ENCODE measurements at places on chromosomes 1 and 21.

DNA sequence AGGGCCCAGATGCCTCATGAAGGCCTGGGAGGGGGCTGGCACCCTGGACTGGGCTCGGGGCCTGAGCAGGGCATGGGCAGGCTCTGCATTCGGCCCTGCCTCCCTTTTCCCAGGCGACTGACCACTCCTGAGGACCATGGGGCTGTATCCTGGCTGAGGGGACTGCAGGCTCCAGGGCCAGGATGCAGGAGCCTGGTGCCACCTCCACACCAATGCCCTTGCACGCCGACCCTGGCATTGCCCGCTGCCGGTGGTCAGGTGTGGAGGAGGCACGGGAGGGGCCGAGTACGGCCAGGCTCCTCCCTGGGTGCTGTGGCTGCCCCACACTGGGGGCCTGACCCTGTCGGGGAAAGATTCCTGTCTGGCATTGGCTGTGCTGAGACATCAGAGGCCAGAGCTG lies 128.9 kb downstream of the SIK1 start:
- no peak for DNase-seq

GRCh38 chr1:111474106-111474505 lies 322 bp downstream of the C1orf162 start:
- no peak for DNase-seq

DNA sequence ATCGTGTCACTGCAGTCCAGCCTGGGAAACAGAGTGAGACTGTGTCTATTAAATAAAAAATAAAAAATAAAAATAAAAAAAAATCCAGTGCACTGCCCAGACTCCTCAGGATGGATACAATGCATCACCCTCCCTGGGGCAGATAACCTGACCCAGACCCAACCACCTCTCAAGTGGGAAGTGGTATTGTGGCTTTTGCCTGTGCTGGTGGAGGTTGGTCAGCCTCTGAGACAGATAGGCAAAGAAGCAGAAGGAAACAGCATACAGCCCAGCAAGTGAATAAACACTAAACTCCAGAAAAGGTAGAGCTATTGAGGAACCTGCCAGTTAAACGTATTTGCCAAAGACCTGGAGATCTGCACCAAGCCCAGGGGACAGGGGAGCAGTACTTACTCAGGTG lies 22.0 kb downstream of the HHIPL2 start:
- no peak for DNase-seq

DNA sequence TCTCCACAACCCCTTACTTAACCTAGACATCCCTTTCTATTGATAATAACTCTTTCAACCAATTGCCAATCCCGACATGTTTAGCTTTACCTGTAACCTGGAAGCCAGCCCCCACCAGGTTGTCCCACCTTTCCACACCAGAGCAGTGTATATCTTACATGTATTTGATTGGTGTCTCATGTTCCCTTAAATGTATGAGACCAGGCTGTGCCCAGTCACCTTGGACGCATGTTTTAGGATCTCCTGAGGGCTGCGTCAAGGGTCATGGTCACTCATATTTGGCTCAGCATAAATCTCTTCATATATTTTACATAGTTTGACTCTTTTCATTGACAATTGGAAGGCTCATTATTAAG lies 5.3 kb upstream of the SLC19A1 start:
- no peak for DNase-seq

- no peak for DNase-seq
Measured at GRCh38 chr1:99570486-99571089, 75.3 kb upstream of the PALMD start.

DNA sequence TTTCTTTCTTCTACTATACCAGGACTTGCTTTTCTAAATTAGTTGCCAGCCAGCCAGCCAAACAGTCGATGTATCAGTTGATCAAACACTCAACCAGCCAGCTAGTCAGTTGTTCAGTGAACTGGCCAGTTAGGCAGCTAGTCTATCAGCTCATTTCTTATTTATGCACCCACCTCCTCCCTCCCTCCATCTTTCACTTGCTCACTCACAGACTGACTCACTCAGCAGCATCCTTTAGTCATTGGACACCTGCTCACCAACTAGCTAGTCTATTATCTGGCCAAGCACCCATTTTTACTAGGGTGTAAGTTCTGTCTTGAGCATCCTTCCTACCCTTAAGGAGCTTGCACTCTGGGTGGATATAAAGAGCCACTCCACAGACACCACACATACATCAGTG lies 5.9 kb upstream of the SPRR4 start:
- DNase-seq, result no peak

DNA sequence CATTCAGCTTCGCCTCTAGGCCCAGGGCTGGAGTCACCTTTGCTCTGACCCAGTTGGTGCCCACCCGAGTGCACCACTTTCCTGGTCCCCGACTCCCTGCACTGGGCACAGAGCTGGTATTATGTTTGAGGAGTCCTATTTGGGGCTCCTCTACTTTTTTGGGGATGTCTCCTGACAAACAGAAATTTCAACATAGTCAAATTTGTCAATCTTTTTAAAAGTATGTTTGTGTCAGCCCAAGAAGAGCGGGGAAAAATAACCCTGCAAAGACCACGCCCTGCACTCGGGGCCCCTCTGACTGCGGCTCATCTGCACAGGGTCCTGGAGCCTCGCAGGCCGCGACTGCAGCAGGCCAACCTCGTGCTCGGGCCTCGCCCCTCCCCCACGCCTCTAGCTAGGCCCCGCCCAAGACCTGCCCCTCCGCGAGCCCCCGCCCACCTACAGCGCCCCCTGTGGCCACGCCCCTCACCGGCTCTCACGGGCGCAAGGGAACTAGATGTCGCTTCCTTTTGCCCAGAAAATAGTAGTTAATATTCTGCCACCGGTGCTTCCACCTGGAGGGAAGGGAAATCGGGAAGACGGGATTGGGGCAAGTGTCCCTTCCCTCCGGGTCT lies 11.4 kb downstream of the FAM229A start:
- DNase-seq, result no peak

GRCh38 chr1:154941333-154942013 lies 5.0 kb upstream of the PMVK start:
- no peak for DNase-seq

- DNase-seq, result no peak
Measured at GRCh38 chr1:219549215-219549614, 63.7 kb downstream of the ZC3H11B start.

DNA sequence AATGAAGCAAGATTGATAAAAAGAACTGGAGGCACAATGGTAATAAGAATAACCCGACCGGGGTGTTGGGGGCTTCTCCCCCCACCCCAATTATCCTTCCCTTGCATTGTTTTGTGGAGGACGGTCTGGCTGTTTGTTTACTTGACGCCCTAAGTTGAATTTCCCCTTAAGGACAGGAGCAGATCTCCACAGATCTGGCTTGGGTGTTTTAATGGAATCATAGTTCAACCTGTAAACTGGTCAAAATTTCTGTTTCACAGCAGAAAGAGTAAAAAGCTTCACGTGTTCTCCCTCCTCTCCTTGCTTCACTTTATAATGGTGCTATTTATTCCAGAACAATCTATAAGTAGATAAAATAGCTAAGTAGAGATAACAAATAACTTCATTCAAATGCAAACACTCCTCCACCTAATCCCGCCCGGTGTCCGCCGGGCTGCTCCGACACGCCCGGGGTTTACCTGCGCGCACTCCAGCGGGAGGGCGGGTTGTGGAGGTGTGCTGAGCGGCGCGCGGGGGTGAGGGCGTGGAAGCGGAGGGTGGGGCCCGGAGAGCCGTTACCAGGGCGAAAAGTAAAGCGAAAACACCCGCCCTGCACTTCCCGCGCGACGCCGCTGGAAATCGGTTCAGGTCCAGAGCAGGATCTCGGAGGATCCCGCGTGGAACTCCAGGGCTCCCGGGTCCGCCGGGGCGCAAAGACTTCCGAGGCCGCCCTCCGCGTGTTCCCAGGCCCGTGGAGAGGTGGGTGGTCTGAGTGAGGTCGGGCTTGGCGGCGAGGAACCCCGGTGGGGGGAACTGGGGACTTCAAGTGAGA lies 2.0 kb upstream of the ATF3 start:
- DNase-seq, result peak; percentile 66

GRCh38 chr1:150563340-150564038 lies 14.3 kb downstream of the ADAMTSL4 start:
- DNase-seq, result peak; percentile 65

DNA sequence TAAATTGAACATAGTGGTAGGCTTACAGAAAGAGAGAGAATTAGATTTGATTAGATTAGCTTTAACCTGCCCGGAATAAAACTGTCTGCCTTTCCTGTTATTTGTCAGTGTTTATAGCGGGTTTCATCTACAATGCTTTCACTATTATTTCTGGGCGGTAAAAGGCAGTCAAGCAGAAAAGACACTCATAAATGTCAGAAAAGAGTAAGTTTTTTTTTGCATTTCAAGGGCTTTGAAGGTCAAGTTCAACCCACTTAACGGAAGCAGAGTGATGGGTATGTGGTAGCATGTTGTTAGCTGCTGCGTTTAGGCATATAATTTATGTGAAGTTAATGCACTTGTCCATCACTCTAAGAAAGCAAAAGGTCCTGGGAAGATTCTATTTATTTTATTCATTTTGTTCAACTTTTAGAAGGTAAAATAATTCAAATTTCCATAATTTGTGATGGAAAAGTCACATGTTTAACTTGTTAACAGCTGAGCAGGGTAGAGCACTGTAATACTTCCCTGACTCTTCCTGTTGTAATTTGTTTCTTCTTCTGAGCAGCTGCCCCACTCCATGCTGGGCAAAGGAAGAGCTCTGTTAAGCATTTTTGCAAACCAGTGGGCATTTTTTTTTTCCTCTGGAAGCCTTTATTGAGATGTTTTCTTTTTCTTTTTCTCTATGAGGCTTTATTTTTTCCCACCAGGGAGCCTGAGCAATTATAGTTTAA lies 220.1 kb downstream of the ST6GALNAC3 start:
- DNase-seq, result peak; percentile 22

- no peak for DNase-seq
Measured at GRCh38 chr21:34670962-34671348, 2.2 kb downstream of the CLIC6 start.

Measured in CD4-positive, alpha-beta T cell treated with Interleukin-17A for 4 hours (primary cell).